Stimulated activated CD8-positive, alpha-beta memory T cell treated with anti-CD3 and anti-CD28 coated beads, Interleukin-2, amount 100 ng/mL, for 48 hours (primary cell): ENCODE measurements at places on chromosomes 7 and 10.

- no peak for DNase-seq
Observed at GRCh38 chr10:4250587-4250887, 465.5 kb upstream of the KLF6 start.

DNA sequence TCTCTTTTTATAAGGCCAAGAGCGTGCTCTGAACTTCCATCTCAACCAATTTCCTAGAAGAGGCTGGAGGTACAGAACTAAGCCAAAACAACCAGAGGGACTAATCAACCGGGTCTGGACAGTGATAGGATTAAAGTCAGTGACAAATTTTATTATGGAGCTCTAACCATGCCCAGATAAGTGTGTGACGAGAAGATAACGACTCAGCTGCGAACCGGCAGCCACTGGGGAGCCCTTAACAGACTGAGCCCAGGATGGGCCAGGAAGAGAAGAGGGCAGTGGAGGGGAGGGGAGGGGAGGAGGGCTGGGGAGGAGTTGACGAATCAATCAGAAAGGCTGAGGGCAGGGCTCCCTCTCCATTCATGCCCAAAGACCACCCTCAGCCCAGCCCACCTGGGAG is 119.9 kb downstream of the PLXNA4 start:
- no peak for DNase-seq

- no peak for DNase-seq
Observed at GRCh38 chr10:94997741-94998174, 59.3 kb downstream of the CYP2C9 start.

DNA sequence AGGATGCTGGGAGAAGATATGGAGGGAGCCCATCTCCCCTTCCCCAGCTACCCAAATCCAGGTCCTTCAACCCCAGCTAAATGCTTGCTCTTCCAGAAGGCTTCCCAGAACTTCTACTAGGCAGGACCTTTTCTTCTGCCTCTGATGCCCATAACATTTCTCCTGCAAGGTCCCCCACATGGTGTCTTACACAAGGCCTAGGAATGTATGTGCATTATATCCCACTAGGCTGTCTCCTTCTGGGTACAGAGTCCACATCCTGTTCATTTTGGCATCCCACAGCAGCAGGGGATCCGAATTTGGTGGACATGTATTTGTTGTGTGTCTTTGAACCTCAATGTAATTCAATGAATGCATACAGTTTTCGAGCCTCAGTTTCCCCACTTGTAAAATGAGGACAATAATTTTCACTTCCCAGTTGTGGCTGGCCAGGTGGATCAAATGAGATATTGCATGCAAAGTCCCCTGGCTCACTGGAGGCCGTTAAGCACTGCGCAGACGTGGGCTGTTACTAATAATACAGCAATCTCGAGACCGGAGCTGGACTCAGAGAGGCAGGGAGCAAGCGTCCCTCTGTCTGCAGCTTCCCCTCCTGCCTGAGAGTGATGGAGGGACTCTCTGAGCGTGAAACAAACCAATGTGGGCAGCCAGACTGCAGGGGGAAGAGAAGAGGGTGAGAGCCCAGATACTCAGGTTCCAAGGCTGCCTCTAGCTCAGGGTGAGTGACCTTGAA is 18.6 kb upstream of the YWHAG start:
- DNase-seq = no peak

DNA sequence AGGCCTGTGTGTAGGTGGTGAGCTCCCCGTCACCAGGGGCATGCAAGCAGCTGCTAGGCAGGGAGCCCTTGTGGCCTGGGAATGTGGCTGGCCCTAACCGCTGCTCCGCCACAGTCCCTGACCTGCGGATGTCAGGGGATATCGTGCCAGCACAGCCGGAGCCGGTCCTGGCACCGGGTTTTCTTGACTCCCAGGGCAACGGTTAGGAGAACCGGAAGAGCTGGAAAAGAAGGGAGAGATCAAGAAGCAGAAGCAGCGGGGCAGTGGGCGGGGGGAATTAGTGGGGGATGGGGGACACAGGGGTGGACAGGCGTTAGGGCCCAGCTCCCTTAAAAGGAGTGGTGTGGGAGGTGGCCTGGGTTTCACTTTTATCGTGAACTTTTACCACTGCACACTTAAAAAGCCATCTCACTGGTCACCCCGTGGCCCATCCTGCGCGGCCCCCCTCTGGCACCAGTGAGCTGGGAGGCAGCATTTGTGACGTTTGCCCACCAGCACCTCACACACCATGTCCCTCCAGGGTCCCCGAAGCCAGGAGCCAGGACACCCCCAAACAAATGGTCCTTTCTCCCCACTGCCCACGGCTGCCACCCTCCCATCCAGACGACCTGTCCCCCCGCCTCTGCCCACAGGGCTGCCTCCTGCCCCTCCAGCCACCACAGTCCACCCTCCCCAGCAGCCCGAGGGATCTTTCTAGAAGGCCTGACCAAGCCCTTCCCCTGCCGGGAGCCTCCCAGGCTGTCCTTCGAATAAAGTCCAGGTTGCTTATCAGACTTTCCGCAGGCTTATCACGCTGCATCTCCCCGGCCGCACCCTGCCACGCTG is 1.8 kb upstream of the MICALL2 start:
- no peak for DNase-seq

GRCh38 chr7:95608359-95609173 is 12.2 kb upstream of the PDK4 start:
- DNase-seq = no peak
